GM23248 (cell line): ENCODE measurements at places on chromosomes 5 and 9. TPM values are rescaled to one million over a fixed set of nuclear protein-coding genes. Genes with fewer than 3 reads are reported as not detected.

ZBTB43 gene
- total RNA-seq: 8.5 and 11.9 TPM in 2 replicates

PTCH1 gene
- total RNA-seq: 1.4 and 3.8 TPM in 2 replicates

TRIM36 gene
- 0.13 TPM in 1 of 2 replicates, not detected in the other for total RNA-seq

ANKRD55 gene
- total RNA-seq: not detected in 2 replicates

CER1 gene
- not detected in 2 replicates for total RNA-seq

SPATA31A3 gene
- not detected in 2 replicates for total RNA-seq

HINT2 gene
- 16.7 and 30.6 TPM in 2 replicates for total RNA-seq

DNA sequence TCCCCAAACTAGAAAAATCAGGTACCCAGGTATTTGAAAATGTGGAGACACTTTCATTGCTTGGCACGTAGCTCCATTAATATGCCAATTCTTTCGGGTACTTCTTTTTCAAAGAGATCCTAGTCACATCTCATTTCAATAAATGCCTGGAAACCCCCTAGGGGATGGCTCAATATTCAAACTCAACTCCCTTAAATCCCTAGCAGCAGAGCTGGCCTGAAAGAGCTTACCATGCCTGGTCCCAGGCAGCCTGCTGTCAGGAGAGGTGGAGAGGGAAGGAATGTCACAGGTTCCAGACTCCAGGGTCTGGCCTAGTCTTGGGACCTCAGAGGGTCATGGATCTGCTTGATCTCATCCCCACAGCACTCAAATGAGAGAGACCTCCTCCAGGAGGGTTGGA, 187.1 kb downstream of the SPOCK1 start:
- no peak for DNase-seq

- no peak for DNase-seq
Observed at GRCh38 chr9:82764061-82764668, 298.8 kb downstream of the RASEF start.

DNA sequence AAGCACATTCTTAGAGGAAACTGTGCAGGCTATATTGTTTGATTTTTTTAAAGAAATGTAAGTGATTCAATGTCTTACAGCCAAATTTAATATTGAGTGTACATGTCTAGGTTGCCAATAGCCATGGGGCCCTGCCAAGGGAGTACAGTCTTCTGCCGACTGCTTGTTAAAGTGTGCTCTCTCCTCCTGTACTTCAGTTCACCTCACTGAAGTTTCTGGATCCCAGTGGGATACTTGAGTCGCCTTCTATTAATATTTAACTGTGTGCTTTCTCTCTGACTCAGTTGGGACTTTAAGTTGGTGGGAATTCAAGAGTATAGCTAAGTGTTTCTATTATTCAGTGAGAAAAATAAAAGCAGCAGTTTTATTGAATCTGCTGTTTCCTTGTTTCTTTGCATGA, 44.5 kb upstream of the C5orf47 start:
- no peak for DNase-seq

DNA sequence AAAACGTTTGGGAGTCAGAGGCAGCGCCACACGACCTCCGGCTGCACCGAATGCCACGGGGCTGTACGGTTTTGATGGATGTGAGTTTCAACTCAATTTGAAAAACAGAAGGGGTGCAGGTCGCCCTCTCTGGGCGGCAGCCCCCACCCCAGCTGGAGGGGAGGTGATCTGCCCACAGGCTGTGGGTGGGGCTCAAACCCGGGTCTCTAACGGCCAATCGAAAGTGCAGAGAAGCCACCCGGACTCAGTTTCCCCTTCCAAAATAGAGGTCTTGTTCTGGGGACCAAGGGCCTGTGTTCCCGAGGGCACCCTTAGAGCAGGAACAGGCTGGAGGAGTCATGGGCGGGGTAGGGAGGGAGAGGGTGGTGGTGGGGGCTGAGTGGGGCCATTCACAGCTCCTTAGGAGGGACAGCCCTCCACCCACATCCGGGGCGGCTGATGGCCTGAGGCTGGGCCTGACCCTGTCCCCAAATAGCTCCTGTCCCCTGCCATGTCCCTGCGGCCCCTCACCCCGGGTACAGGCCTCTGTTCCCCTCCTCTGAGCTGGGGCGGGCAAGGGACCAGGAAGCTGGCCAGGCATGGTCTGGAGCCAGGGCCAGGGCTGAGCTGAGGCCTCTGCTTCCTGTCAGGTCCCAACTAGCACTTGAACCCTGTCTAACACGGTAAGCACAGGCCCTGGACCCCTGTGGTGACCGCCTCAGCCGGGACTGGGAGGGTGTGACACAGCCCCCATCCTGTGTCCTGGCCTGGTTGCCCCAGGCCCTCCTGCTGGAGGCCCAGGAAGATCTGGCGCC, 22.6 kb upstream of the NOTCH1 start:
- DNase-seq: no peak

DNA sequence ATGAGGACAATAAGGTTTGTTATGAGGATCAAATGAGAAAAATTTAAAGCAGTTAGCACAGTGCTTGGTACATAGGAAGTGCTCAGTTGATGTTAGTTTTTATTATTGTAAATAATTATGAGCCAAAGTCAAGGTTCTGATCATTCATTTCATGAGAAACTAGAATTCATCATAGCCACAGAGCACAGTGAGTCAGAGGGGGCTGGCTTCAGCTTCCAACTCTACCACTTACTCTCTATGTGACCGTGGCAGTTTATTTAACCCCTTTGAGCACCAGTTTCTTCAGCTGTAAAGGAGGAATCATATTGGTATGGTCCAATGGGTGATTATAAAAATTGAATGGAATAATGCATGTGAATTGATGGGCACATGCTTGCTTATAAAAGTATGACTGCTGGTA, 39.4 kb downstream of the KLHL3 start:
- DNase-seq: peak; percentile 53

- no peak for DNase-seq
Observed at GRCh38 chr5:172302047-172302710, 18.6 kb upstream of the UBTD2 start.

- no peak for DNase-seq
Observed at GRCh38 chr5:54897001-54897400, 88.4 kb downstream of the ESM1 start.

GRCh38 chr9:136840140-136840876, 2.0 kb upstream of the AJM1 start:
- no peak for DNase-seq

- no peak for DNase-seq
Observed at GRCh38 chr9:111320631-111321030, 9.4 kb downstream of the OR2K2 start.

- DNase-seq: peak; percentile 88
Observed at GRCh38 chr9:110997847-110998246, 40.4 kb downstream of the LPAR1 start.

- no peak for DNase-seq
Observed at GRCh38 chr5:604391-604831, 7.7 kb upstream of the CEP72 start.

GRCh38 chr9:14198047-14198840, 115.7 kb downstream of the NFIB start:
- peak; percentile 22 for DNase-seq

- DNase-seq: no peak
Observed at GRCh38 chr5:148794729-148795561, 31.5 kb upstream of the ADRB2 start.

DNA sequence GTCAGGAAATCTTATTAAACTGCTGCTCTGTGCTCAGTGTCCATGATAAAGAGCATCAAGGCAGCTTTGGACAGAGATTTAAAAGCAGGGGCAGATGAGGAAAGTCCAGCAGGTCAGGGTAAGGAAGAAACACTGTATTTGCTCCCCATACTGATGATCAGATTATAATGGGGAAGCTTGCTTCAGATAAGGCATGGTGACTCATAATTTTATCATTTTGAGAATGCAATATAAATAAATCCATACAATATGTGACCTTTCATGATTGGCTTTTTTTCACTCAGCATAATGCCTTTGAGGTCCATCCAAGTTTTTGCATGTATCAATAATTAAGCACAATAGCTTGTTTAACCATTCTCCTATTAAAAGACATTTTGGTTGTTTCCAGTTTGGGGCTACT, 48.1 kb upstream of the LHFPL2 start:
- DNase-seq: no peak

DNA sequence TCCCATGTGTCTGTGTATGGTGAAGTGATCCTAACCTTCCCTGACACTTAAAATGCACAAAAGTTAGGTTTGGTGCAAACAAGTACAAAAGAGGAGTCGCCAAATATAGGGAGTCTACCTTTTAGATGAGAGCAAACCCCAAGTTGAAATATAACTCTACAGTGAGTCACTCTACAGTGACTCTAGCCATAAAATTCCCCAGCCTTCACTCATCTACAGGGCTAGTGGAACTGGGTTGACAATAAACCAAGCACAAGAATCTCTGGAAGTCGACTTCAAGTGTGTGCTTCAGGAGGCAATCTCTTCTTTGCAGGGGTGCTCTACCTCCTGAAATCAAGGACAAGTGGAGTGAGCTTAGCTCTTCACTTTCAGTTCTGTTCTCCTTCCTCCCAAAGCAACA, 3.3 kb downstream of the SHISAL2B start:
- no peak for DNase-seq
